ENCODE measurements at places on chromosomes 5 and 9.

GRCh38 chr9:131837836-131838235 lies 98.0 kb upstream of the RAPGEF1 start:
- DNase-seq: no peak

DNA sequence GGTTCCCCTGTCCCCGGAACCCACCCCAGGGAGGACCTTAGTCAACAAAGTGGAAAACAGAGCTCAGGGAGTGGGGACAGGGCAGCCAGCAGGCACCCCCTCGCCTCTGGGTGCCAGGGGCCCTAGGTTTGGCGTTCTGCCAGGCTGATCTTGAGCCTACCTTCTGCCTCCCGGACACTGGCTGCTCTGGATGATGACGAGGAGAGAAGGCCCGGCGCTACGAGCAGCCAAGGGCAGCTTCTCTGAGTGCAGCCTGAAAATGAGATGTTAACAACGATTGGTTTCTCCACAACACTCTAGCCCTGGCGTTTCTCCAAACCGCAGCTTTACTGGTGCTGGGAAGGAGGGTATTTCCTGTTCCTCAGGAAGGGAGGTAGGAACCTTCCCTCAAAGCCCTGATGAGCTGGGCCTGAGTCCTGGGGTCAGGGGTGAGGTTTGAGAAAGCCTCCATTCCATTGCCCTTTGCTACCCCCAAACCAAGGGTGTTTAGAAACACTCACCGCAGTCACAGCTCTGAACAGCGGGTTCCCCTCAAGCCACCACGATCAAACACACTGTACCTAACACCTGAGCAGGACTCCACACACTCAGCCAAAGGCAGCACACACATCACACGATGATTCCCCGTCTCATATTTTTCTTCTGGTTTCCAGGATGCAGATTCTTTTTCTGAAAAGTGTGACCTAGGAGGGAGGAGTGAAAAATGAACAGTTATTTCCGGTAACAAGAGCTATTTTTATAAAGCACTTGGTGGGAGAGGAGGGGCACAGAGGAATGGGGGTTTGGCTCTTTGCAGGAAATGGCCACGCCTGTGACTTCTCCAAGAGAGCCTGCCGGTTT lies at the start of gene STING1:
Gene STING1, minus strand, starts transcription at position 709 of the 840 bp plus-strand sequence. CDS start 1,054 bp downstream, outside the sequence.
- DNase-seq: peak; percentile 76

GRCh38 chr5:58787987-58788386 lies 205.1 kb downstream of the RAB3C start:
- no peak for DNase-seq

- no peak for DNase-seq
These were observed 202.9 kb downstream of the ACTL7B start for GRCh38 chr9:108652851-108653250.

GRCh38 chr9:97918611-97919010 lies 3.7 kb downstream of the TRMO start:
- DNase-seq: no peak

GRCh38 chr5:69184621-69185020 lies 4.8 kb upstream of the CENPH start:
- no peak for DNase-seq

DNA sequence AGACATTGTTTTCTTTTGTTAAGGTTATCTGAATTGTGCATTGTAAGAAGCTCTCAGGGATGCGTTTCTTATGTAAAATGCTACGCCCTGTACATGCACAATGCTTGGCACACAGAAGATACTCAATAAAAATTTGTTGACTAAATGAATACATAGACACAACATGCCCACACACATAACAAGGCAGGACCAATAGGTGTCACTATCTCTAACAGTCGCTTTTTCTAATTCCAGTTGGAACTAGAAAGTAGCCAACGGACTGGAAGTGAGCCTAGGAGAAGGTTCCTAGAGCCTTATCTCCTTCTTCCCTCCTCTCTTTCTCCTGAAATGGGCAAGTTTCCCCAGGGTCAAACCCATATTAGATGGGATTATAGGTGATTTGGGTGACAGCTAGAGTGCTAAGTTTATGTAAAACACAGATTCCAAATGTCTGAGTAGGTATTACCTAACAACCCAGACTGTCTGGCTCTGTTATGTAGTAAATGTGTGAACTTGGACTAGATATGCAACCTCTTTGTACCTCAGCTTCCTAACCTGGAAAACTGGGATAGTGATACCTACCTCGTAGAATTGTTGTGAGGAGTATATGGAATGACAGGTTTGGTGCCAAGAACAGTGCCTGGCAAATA lies 603.0 kb downstream of the RAB3C start:
- no peak for DNase-seq

DNA sequence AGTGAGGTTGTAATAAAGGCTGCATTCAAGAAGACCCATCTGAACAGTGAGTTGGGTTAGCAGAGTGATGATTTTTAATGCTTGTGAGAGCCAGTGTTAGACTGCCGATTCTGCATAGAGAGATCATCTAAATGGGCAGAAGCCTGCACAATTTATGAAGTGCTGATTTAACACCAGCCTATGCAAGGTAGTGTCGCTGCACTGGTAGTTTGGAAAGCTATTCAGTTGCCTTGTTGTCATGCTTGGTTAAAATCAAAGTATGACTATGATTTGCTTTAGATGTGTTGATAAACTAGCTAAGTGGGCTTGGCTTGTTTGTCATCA lies 379 bp upstream of the LRRTM2 start:
- no peak for DNase-seq

- no peak for DNase-seq
These were observed 221.4 kb upstream of the KLF4 start for GRCh38 chr9:107710953-107711352.

- DNase-seq: no peak
These were observed 587.7 kb upstream of the CDH6 start for GRCh38 chr5:30605693-30606268.

DNA sequence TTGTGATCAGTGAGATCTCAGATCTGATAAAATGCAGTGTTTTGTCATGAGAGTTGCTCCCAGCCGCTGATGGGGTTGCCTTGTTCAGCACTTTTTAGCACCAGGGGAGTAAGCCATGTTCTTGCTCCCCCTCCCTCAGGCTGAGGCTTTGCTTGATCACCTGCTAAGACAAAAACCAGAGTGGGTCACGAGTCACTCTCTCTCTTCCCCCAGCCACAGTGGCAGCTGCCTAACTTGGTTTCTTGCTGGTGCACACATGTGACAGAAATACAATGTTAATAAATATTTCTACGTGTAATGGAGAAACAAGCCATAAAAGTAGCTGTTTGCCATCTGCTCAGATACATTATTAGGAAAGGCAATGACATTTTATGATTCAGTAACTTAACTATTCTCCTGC lies 212.4 kb upstream of the DMRT1 start:
- no peak for DNase-seq

- no peak for DNase-seq
These were observed 21.3 kb downstream of the MSX2 start for GRCh38 chr5:174745590-174746103.

- DNase-seq: no peak
These were observed 2.8 kb upstream of the ADAMTS12 start for GRCh38 chr5:33894566-33894965.

DNA sequence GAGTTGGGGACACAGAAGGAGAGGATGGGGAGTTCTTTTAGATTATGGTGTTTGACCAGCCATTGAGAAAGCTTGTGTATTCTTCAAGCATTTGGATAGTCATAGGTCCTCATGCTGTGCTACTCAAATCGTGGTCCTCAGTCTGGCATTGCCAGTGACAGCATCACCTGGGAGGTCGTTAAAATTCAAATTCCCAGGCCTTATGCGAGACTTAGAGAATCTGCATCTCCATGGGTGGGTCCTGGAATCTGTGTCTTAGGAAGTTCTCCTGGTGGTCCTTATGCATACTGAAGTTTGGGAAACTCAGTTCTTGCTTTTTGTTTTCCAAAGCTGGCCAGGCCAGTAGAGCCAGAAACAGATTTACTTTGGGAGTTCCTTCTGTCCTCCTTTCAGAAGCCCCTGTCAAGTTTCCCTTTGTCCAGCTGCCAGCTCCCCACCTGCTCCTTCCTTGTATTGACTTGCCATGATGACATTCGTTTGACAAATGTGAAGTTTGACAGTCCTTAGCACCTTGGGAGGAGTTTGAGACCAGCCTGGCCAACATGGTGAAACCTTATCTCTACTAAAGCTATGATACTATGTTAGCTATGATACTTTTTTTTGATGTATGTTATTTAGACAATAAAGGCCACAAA lies 95.6 kb downstream of the PALM2AKAP2 start:
- DNase-seq: no peak

GRCh38 chr9:116796669-116797068 lies 109.6 kb downstream of the TRIM32 start:
- no peak for DNase-seq

DNA sequence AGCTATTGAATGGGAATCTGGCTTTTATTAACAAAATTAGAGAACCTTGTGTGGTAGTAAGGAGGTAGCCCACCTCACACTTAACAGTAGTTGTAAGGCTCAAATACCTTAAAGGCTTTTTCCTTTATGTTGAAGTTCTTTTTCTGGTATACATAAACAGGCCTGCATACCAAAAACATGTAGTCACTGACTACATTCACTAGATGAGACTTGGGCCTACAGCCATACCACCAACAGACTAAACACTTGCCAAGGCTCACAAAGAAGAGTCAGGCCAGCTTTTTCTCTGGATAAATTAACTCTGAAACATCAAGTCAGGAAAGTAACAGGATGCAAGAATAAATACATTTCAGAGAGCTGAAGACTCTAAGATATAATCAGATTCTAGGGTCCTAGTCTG lies 78.6 kb upstream of the MPDZ start:
- no peak for DNase-seq
